LoVo (cell line): ENCODE measurements at places on chromosomes 12 and 14.

- DNase-seq = no peak
Measured at GRCh38 chr12:83199069-83199468, 512.4 kb downstream of the TMTC2 start.

DNA sequence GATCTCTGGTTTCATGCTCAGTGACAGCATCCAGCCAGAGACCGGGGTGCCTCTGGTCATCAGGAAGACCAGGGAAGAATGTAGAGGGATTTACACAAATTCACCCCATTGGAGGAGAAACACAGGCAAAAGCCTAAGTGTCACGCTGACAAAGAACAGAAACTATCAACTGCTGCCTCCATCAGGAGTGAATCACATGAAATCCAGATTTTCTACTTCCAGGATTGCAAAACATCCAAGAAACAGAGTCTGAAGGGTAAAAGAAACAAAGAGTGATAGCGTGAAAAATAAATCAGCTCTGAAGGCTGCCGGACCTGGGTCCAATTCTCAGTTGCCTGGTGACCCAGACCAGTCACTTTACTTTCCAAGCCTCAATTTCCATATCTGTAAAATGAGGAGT is 136.1 kb upstream of the MAP1LC3B2 start:
- no peak for DNase-seq

DNA sequence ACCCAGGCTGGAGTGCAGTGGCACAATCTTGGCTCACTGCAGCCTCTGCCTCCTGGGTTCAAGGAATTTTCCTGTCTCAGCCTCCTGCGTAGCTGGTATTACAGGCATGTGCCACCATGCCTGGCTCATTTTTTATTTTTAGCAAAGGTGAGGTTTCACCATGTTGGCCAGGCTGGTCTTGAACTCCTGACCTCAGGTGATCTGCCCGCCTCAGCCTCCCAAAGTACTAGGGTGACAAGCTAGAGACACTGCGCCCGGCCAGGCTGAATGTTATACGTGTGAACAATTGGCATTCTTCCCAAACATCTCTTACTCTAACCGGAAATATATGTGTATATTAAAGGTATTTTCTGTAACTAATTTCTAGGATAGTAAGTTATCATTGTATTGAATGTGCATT is 13.2 kb upstream of the LIMA1 start:
- no peak for DNase-seq

DNA sequence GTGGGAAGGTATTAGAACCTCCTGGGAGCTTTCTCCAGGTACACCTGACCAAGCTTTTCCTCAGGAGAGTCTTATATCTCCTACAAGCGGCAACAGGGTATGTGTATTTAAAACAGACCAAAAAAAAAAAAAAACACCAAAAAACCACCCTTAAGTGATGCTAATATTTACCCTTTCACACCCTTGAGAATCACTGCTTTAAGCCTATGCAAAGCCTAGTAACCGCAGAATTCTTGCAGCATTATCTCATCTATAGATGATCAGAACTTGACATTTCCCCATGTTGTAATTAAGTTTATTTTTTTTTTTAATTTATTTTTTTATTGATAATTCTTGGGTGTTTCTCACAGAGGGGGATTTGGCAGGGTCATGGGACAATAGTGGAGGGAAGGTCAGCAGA is 19.3 kb downstream of the ZNF641 start:
- no peak for DNase-seq

DNA sequence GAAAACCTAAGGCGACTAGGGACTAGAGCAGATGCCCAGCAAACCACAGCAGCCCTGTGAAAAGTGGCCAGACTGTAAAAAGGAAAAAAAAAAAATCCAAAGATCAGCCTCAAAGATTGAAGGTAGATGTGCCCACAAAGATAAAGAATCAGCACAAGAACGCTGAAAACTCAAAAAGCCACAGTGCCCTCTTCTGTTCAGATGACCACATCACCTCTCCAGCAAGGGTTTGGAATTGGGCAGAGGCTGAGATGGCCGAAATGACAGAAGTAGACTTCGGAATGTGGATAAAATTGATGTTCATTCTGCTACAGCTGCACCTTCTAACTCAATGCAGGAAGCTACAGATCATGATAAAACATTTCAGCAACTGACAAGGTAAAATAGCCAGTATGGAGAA is 154.4 kb downstream of the GPHN start:
- no peak for DNase-seq

GRCh38 chr12:25855716-25856115 is 102.8 kb upstream of the RASSF8 start:
- no peak for DNase-seq

GRCh38 chr12:18261906-18262305 is 588 bp downstream of the PIK3C2G start:
- DNase-seq = no peak

DNA sequence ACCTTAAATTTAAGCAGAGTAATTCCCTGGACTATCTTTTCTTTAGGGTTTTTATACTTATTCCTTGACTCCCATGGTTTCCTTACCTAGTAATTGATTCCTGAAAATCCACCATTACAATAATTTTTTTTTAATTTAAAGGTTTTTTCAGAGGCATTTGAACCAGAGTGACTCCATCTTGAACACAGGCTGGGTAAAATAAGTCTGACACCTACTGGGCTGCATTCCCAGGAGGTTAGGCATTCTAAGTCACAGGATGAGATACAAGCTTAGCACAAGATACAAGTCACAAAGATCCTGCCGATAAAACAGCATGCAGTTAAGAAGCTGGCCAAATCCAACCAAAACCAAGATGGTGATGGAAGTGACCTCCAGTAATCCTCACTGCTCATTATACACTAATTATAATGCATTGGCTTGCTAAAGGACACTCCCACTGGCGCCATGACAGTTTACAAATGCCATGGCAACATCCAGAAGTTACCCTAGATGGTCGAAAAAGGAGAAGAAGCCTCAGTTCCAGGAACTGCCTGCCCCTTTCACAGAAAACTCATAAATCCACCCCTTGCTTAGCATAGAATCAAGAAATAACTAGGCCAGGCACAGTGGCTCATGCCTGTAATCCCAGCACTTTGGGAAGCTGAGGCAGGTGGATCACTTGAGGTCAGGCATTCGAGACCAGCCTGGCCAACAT is 53.6 kb downstream of the SLC25A21 start:
- DNase-seq = no peak

GRCh38 chr12:25058658-25059058 is 109.8 kb upstream of the BCAT1 start:
- DNase-seq = no peak

GRCh38 chr14:36751106-36751505 is 89.4 kb downstream of the PAX9 start:
- DNase-seq = no peak

DNA sequence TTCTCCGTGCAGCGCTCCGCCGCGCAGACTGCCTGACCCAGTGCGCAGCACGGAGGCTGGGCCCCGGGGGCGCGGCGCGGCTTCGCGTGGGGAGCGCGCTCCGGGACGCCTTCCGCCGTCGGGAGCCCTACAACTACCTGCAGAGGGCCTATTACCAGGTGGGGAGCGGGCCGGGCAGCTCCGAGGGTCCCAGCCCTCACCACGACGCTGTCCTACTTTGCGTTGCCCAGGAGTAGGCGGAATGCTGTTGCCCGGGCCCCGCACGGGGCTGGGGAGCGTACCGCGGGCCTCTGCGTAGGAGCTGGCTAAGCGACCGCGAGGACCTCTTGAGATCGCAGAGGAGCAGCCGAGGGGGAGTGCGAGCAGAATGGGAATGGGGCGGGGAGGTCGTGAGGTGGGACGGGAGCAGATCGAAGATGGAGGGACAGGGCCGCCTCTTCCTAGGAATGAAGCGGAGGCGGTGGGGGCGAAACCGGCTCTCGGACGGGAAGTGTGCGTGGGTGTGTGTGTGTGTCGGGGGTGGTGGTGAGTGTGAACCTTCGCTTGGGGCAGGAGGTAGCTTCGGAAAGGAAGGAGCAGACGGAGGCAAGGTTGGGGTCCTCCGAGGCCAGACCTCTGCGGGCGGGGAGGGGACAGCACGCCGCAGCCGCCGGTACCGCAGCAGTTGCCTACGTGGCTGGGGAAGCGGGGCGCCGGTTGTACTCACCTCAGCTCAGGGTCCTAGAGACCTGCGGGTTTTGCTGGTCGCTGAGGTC is 751 bp downstream of the P3H3 start:
- no peak for DNase-seq

GRCh38 chr12:116537101-116537904 is 21.9 kb upstream of the MAP1LC3B2 start:
- no peak for DNase-seq

- no peak for DNase-seq
Measured at GRCh38 chr12:89840162-89840922, 131.7 kb upstream of the ATP2B1 start.

- DNase-seq = no peak
Measured at GRCh38 chr14:76717508-76718290, 43.6 kb upstream of the VASH1 start.

GRCh38 chr14:91843437-91843836 is 23.9 kb downstream of the TC2N start:
- DNase-seq = no peak

DNA sequence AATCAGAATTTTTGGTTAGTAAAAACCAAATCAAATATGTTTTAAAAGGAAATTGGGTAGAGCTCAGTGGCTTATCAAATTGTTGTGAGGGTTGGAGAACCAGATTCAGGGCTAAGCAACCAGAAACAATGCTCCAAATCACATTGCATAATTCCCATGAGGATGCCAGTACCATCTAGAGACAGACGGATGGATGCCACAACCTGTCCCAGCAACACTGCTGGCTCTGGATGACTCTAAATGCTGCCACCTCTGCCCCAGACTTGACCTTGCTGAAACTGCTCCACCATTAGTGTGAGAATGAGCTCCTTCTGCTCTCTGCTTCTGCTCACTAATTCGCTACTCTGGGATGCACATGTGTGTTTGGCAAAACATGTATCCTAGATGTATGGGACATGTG is 43.9 kb downstream of the FRS2 start:
- no peak for DNase-seq

- no peak for DNase-seq
Measured at GRCh38 chr12:120846721-120847120, 57.4 kb downstream of the SPPL3 start.

DNA sequence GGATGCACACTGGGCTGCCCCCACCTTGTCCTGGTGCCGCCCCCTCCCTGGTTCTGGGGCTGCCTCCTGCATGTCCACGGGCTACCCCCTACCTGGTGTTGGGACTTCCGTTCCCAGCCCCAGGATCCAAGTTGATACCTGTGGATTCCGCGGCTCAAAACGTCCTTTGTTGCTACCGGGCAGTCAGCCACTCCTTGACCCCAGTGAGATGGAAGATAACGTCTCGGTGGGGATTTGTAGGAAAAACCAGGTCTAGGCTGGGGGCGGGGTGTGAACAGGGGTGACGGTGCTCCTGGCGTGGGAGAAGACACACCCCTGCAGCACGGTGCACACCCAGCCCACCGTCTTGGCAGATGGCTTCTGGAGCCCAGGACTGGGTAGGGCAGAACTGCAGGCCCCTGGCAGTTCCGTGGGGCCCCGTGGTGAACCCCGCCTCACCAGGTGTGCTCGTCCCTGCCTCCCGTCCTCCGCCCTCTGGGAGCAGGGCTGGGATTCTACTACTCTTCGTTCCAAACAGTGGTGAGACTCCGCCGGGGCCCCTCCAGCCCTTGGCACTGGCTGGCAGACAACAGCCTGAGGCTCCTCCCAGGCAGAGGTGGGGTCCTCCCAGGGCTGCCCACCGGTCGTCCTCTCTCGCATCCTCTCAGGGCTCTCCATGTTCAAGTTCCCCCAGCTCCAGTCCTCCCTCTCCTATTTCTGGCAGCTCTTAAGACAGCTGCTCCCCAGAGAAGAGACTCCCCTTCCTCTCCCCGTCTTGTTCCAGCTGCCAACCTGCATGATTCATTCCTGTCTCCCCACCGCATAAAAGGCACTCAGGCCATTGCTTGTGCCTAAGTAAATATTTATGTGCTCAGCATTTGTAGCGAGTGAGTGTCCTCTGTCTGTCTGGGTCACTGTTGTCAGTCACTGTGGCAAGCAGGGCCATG is 75.5 kb downstream of the FBXL14 start:
- peak; percentile 87 for DNase-seq

GRCh38 chr12:3333991-3334391 is 157.0 kb upstream of the PRMT8 start:
- no peak for DNase-seq

DNA sequence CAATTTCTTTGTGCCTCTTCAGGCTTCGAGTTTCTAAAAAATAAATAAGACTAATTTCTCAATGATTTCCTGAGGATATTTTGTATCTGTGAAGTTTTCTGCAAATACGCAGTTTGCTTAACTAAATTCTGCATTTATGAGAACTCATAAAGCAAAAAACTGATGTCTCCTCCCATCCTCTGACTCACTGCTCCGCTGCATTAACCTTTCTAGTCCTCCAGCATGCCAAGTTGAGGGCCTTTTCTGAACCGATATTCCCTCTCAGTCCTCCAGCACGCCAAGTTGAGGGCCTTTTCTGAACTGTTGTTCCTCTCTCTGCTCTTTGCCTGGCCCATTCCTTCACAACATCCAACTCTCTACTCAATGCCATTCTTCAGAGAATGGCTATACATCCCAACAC is 3.2 kb downstream of the IPO8 start:
- no peak for DNase-seq
